WTC11 (cell line): ENCODE measurements at places on chromosomes 6 and 20.
A peak's percentile ranks its signal among the peaks of the same experiment; 100 is the strongest.

GRCh38 chr20:40646361-40646760, 42.7 kb downstream of the MAFB start:
- no peak for DNase-seq

GRCh38 chr6:3902871-3903648, 53.9 kb downstream of the FAM50B start:
- no peak for DNase-seq

GRCh38 chr20:19993958-19994669, 23.0 kb upstream of the NAA20 start:
- DNase-seq: no peak

DNA sequence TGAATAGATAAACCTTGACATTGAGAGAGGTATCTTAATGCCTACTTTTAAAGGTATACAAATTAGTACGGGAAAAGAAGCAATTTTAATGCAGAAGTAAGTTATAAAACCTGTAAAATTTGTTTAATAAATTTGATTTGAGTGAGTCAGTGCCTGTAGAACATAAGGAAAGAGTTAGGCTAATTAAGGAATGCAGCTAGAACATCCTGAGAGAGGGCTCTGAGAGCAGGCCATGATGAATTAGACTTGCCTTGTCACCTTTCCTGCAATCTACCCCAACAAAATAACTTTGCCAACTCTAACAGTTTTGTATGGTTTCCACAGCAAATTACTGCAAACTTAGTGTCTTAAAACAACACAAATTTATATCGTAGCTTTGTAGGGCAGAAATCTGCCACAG, 700.8 kb downstream of the RFPL4B start:
- no peak for DNase-seq

DNA sequence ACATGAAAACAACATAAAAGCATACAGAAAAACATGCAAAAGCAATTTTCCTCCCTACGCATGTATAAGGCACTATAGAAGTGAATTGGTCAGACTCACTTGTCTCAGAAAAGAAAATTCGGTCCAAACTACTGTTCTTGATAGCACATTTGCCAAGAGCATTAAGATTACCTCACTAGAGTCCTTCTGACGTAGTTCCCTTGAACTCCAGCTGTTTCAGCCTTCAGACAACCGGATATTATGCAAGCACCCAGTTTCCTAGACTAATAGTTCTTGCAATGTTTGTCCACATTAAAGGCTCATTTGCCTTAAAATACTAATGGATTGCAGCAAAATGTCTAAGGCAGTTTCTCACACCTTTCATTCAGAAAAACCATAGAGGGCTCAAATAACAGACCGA, 2.5 kb upstream of the CASS4 start:
- no peak for DNase-seq

- DNase-seq: no peak
Observed at GRCh38 chr6:3473773-3474172, 16.9 kb upstream of the SLC22A23 start.

- no peak for DNase-seq
Observed at GRCh38 chr6:34583861-34584604, 27.9 kb upstream of the SPDEF start.

GRCh38 chr20:63979557-63980316, at the start of gene SAMD10:
Gene SAMD10, minus strand, starts transcription at chr20:63979642. Its CDS starts 175 bp downstream, at chr20:63979467.
- DNase-seq: peak; percentile 53

GRCh38 chr6:55833284-55833683, 42.1 kb downstream of the BMP5 start:
- DNase-seq: no peak

DNA sequence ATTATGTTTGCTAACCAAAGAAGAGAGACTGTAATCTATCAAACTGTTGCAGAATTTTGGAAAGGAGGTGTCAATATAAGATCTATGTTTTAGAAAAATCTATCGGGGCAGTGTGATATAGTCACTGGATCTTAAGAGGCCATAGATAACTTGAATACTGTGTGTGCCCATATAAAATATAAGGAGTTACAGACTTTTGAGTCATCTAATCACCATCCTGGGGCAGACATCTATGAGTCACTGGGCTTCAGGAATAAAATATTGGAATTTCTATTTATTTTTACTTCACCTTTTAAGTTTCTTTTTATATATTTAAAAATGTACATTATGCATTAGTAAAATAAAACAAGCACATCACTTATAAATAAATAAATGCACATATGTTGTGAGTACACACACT, 509.3 kb upstream of the MAN1A1 start:
- DNase-seq: no peak

DNA sequence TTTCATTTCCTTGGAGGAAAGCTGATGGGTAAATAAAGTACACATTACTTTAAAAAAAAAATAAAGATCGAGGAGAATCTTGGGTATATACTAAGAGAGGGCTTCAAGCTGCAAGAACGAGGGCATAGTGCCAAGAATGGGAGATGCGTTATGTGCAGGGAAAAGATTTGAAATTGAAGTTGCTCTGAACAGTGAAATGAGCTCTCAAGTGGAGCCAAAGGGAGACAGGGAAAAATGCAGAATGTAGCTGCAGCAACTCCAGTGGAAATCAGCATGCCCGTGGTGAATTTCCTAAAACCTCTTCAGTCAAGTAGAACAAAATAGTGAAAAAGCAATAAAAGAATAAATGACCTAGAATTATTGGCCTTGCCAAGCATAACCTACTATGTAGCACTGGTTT, 11.4 kb upstream of the COL9A1 start:
- DNase-seq: no peak

DNA sequence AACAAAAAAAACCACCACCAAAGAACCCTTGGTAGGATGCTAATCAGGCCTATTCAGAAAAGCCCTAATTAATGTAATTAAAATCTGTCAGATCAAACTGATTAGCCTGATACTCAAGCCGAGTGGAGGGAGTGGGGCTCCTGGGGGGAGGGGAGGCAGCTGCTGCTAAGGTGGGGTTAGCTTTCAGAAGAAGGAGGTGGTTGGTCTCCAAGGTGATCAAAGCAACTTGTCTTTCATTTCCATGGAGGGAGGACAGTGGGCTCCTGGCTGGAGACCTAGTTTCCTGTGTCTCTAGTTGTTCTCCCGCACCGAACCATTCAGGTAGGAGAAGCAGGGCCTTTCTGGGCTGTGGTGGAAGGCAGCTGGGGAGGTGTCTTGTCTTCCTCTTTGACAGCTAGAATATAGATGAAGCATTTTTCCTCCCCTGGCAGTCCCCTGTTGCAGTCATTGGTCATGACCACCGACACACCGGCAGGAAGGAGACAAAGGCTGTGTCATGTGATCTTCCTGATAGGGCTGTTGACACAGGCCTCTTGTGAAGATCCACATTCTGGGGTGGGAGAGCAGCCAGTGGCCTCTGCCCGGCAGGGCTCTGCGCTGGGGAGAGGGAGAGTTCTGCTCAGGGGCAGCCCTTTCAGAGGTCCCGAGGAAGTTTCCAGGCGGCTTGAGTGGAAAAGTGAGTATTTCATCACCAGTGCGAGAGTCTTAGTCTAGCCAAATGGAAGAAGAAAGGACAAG, 39.9 kb upstream of the PRDM1 start:
- no peak for DNase-seq

DNA sequence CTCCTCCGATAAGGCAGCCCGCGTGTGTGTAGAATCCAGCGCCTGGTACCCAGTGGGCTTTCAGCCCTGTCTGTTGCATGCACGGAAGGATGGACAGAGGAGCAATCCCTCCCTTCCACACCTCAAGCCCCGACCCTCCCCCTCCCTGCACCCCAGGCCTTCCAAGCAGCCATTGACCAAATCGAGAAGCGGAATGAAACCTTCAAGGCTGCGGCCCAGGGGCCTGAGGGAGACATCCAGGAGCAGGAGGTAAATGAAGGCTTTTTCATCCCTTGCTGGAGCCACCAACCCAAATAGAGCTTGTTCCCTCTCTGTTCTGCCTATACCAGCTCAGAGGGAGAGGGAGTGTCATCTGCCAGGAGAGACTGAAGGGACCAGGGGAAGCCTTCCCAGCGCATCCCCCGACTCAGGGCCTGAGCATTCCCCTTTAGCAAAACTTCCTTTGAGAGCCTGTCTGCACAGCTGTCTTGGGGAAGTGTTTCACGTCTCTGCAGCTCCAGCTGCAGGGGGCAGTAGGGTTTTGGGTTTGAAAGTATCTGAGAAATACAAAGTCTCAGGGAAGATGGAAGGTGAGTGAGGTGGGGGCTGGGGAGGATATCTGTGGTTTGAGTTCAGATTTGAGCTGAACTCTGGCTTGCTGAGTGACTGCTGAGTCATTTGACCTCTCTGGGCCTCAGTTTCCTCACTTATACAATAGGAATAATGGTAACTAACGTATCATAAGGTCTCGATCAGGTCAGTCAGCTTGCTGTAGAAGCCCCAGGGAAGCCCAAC, 16.1 kb downstream of the FGD2 start:
- DNase-seq: peak; percentile 70
